ENCODE measurements at places on chromosomes 7 and 10.

DNA sequence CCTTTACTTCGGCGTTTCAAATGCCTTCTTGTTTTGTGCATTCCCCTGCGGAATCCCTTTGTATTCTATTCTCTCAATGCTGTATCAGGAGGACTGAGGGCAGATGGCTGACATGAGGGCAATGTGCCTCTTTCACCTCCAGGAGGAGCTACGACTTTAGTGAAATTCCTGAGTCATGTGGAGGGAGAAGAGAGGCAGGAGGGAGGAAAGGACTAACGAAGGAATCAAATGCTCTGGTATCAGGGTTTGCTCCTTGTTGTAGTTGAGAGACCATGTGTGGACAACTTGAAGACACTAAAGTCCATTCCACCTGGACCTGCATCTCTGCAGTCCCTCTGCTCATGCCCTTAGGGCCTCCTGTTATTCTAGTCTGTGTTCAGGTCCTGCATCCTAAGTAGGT lies 40.2 kb upstream of the PRSS58 start:
- no peak for DNase-seq

- DNase-seq, result no peak
Observed at GRCh38 chr10:17740668-17741067, 11.3 kb upstream of the TMEM236 start.

DNA sequence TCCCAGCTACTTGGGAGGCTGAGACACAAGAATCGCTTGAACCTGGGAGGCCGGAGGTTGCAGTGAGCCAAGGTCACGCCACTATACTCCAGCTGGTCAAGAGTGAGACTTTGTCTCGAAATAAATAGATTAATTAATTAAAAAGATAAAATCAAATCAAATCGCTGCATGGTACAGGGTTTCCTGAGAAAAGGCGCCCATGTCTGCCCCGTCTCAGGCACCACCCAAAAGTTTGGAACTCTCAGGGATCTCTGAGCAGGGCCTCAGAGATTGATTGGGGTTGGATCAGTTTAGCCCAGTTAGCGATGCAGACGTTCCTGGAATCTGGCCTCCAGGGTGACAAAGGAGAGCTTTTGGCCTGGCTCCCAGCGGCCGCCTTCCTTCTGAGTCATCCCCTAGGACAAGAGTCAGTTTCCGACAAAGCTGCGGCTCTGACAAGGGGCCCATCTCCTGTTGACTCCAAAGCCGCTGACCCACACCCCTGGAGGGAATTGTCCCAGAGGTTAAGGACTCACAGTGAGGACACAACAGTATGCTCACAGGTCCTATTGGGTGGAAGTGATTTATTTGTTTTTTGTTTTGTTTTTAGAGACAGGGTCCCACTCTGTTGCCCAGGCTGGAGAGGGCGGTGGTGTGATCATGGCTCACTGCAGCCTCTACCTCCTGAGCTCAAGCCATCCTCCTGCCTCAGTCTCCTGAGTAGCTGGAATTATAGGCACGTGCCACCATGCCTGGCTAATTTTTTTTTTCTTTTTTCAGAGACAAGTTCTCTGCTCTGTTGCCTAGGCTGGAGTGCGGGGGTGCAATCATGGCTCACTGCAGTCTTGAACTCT lies 6.8 kb downstream of the ORAI2 start:
- DNase-seq, result peak; percentile 51

DNA sequence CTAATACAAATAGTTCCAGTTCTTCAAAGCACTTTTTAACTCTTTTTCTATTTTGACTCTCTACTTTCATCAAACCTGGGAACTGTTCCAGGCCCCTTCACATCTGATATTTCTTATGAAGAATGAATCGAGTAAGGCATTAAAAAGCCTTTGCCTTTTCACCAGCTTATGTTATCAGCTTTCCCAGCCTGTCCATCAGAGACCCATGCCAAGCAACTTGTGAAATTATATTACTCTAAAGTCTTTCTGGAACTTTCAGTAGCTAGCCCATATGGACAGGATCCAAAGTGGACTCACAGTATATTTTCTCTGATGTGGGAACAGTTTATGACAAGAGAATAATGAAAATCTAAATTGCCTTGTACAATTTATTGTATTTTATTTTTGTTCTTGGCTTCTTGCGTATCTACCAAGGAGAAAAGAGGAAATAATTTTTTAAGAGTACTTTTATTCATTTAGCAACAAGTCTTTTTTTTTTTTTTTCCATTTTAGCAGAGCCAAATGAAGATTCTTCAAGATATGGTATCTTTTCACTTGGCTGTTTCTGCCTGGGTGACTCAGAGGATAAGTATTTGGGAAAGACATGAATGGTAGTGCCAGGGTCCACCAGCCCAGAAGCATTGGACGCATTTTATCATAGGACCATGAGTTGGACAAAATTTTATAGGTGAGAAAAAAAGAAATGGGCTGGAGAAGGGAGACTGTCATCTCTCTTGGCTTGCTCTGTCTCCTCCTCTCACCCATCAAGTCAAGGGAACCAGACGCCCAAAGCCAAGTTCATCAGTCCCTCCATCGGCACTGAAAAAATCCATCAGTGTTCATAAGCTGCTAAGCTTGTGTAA lies 195.8 kb upstream of the NEBL start:
- no peak for DNase-seq

- DNase-seq, result no peak
Observed at GRCh38 chr7:87154166-87154565, 1.9 kb downstream of the DMTF1 start.
